ENCODE measurements at places on chromosomes 12 and 14.

GRCh38 chr12:108801736-108802100 is 55.7 kb downstream of the SSH1 start:
- peak; percentile 81 for DNase-seq

- DNase-seq, result no peak
Measured at GRCh38 chr12:13981296-13981962, at the start of gene GRIN2B. Gene GRIN2B, minus strand, starts transcription at chr12:13981602. Its CDS starts 115,394 bp downstream, at chr12:13866208.

GRCh38 chr12:67524861-67525616 is 123.5 kb upstream of the DYRK2 start:
- DNase-seq, result no peak

DNA sequence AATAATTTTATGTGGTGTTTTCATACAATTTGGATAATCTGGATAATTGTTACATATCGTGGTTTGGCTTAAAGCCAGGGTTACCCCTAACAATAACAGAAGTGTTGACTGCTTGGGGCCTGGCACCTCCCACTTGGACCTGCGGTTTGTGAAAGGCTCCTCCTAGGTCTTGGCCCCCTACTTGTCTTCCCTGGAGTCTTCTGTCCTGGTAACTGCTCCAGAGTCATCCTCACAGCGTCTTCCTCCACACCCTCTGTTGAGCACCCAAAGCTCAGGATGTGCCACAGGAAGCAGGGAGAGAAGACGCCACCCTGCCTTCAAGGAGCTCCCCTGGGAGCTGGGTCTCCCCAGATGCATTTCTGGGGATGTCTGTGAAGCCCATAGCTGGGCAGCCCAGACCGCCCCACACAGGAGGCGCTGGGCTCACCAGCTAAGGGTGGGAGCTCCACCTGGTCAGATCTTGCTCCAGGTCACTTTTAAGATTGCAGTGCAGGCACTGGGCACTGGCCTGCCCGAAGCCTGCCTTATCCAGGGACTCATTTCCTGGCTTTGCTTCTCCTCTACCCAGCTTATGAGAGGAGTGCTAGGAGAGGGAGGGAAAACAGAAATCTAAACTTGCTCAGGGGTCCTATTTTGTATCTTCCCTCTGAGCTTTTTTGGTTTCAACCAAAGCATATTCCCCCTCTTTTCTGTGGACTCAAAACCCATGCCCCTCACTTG is 98.2 kb downstream of the ZFP36L1 start:
- no peak for DNase-seq

GRCh38 chr12:132986885-132987225 is 688 bp downstream of the ZNF26 start:
- no peak for DNase-seq

DNA sequence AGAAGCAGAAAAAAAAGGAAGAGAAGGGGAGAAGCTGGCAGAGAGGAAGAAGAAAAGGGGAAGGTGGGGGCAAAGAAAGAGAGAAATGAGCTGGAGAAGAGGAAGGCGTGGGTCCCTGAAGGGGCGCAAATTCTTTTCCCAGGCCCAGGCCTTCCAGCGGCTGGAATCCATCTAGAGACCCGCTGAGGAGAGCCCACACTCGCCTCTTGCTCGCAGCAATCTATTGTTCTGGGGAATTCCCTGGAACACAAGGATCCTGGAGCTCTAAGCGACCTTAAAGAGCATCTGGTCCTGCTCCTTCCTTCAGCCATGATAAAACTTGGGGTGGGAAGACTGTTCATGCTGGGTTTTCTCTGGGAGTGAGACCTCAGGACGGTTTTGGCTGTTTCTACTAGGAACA is 41.2 kb upstream of the FKBP4 start:
- DNase-seq, result no peak

DNA sequence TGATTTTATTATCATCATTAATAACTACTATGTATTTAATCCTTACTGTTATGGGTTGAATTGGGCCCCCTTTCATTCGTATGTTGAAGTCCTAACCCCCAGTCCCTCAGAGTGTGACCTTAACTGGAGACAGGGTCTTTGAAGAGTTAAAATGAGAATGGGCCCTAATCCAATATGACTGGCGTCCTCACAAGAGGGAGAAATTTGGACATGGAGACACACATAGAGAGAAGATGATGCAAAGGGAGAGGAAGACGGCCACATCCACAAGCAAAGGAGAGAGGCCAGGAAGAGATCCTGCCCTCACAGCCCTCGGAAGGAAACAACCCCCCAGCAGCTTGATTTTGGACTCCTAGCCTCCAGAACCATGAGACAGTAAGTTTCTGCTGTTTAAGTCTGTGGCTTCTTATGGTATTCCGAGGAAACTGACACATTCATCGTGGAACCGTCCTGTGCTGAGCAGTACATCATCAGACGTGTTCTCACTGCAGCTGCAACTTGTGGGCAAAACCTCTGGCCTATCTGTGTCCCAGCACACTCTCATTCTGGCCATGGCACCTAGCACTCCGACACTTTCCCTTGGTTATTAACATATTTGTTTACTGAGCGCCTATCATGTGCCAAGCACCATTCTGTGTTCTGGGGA is 127.6 kb downstream of the SLC38A6 start:
- no peak for DNase-seq

- DNase-seq, result no peak
Measured at GRCh38 chr12:21476949-21477348, 24.5 kb downstream of the RECQL start.

GRCh38 chr12:126967152-126967551 is 1299.8 kb upstream of the TMEM132C start:
- DNase-seq, result no peak

GRCh38 chr14:91205459-91205858 is 39.0 kb downstream of the GPR68 start:
- DNase-seq, result no peak

GRCh38 chr12:6826125-6826733 is 2.0 kb upstream of the P3H3 start:
- DNase-seq, result no peak

DNA sequence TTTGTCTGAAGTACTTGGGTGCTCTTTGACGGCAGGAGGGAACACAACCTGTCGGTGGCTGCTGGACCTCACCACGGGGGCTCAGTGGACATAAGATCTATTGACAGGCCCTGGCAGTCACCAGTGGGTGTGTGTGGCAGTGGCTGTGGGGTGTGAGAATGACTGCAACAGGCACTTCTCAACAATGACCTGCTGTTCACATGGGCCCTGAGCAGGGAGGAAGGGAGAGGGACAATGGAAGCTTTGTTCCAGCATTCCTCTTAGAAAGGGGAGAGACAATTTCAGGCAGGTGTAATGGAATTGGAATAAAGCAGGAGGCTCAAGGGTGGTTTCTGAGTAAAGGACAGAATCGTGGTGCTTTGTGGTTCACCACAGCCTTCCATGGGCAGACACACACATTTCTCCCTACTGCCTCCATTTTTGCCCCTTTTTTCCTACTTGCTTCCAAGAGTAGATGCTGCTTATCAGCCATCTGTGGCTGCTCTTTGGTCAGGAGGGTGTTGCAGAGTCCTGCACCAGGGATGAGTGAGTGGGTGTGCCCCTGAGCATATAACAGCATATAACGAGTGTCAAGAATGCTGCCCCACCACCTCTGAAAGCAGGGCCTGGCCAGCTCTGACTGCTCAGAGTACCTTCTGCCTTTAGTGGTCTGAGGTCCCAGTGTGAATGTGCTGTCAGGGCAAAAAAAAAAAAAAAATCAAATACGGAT is 267.7 kb downstream of the RASSF9 start:
- DNase-seq, result no peak

Data from ascending aorta (tissue), 2 donors.